Stimulated activated CD4-positive, alpha-beta T cell treated with anti-CD3 and anti-CD28 coated beads, Interleukin-2, amount 100 ng/mL, for 48 hours (primary cell): ENCODE measurements at places on chromosomes 16 and 17.
A peak's percentile ranks its signal among the peaks of the same experiment; 100 is the strongest.

- no peak for DNase-seq
These were observed 11.7 kb downstream of the SMPD3 start for GRCh38 chr16:68436581-68436980.

- DNase-seq: no peak
These were observed 12.2 kb downstream of the MYH13 start for GRCh38 chr17:10360578-10360977.

GRCh38 chr17:36907407-36907806 lies 29.9 kb upstream of the LHX1 start:
- no peak for DNase-seq

- no peak for DNase-seq
These were observed 13.9 kb downstream of the NUP93 start for GRCh38 chr16:56743840-56744239.

DNA sequence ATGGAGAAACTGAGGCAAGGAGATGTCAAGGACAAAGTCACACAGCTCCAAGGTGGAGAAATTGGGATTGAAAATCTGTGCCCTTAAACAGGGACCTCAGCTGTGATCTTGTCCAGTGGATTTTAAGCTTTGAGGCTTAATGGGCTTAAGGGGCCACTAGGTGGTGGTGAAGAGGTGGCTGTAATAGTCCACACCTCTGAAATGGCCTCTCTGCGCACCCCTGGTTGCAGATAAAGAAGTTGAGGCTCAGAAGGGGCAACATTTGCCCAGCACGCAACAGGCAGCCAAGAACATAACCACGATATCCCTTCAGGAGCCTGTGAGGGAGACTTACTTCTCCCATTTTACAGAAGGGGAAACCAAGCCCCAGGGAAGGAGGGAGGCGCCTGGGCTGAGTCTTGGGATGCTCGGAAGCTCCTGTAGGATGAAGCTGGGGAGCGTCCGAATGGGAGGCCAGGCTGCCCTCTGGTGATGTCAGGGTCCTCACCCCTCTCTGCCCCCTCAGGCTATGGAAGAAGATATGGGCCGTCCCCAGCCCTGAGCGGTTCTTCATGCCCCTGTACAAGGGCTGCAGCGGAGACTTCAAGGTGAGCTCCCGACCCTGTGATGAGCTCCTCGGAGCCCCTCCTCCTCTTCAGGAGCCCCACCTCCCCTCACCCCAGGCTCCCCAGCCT lies 43.7 kb downstream of the IL21R start:
- DNase-seq: no peak

DNA sequence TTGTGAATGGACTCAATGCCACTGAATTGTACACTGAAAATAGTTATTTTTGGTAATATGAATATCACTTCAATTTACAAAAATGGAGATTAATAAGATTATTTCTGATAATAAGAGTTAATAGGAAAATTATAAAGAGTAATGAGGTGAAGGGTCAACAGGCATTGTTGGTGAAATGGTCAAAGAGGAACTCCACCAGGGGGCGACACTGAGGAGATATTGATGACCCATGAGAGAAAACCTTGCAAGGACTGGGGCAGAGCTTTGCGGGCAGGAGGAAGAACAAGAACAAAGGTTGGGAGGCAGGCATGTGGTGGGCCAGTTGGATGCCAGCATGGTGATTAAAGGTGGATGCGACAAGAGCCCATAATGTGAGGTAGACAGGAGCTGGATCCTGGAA lies 74.0 kb upstream of the XYLT1 start:
- DNase-seq: no peak

- DNase-seq: no peak
These were observed 87.9 kb upstream of the TOB1 start for GRCh38 chr17:50953831-50954601.

GRCh38 chr17:32588982-32589381 lies 102.2 kb downstream of the CDK5R1 start:
- no peak for DNase-seq

- no peak for DNase-seq
These were observed 6.6 kb upstream of the SLC12A3 start for GRCh38 chr16:56858374-56858773.

DNA sequence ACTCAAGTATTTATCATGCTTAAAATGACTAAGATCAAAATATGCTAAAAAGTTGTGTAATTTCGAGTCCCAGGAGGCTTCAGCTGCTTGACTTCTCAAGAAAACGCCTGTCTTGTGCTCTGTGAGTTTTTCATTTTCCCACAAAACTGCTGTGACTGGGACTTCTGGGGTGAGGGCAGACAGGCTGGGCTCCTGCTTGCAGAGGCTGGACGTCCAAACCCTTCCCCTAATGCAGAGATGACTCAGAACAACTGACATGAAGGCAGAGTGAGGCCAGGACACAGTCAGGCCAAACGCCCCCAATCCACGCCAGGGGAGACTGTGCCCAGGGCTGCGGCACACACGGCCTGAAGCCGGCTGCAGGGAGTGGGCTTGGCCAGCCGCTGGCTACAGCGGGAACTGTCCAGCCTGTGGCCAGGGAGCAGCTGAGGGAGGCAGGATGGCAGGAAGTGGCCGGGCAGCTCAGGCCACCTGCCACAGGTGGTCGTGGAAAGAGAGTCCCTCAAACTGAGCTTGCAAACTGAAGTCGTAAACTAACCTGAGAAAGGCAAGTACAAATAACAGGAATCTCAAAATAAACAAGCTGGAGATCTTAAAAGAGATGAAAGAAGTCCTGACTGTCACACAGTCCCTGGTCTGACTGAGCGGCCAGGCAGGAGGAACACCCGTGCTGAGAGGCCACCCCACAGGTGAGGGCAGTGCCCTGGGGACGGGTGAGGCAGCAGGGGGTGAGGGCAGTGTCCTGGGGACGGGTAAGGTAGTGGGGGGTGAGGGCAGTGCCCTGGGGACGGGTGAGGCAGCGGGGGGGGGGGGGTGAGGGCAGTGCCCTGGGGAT lies 21.3 kb upstream of the HEXD start:
- no peak for DNase-seq

DNA sequence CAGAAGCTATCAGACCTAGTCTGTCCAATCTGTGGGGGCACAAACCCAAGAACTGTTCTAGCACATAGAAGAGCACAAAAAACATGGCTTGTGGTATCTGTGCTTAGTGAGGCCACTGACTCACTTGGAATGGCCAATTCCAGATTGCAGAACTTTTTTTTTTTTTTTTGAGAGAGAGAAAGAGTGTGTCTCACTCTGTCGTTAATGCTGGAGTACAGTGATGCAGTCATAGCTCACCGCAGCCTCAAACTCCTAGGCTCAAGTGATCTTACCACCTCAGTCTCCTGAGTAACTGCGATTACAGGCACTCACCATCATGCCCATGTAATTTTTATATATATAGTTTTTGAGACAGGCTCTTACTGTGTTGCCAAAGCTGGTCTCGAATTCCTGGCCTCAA lies 77.2 kb upstream of the CLEC3A start:
- DNase-seq: no peak

GRCh38 chr16:11398851-11399250 lies 53.6 kb downstream of the RMI2 start:
- DNase-seq: no peak

GRCh38 chr17:79778504-79779083 lies 646 bp downstream of the CBX2 start:
- DNase-seq: no peak

- DNase-seq: no peak
These were observed 5.2 kb upstream of the RAB26 start for GRCh38 chr16:2142942-2143877.

DNA sequence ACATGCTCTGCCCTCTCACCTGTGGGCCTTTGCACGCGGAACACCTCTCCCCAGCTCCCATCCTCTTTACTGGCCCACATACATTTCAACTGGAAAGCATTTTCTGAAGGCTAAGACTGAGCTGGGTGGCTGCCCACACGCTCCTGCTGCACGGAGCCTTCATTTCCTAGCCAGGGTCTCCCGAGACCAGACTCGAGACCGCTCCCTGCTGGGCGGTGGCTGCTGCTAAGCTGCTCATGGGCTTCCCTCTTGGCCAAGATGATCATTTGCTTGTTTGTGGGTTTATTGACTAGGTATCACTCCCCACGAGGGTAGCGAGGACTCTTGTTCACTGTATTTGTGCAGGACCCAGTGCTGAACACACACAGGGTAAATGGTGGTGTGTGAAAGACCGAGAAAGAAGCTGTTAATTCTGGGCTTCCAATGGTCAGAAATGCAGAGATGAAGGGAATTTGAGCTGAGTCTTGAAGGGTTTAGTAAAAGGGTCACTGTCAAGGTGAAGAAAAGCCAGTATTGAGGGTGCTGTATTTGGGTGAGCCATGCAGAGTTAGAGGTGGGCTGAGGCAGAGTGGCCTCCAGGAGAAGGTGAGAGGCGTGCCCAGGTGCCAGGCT lies 907 bp downstream of the TRAPPC2L start:
- DNase-seq: peak; percentile 69

GRCh38 chr16:54970016-54970415 lies 39.4 kb downstream of the IRX5 start:
- no peak for DNase-seq

DNA sequence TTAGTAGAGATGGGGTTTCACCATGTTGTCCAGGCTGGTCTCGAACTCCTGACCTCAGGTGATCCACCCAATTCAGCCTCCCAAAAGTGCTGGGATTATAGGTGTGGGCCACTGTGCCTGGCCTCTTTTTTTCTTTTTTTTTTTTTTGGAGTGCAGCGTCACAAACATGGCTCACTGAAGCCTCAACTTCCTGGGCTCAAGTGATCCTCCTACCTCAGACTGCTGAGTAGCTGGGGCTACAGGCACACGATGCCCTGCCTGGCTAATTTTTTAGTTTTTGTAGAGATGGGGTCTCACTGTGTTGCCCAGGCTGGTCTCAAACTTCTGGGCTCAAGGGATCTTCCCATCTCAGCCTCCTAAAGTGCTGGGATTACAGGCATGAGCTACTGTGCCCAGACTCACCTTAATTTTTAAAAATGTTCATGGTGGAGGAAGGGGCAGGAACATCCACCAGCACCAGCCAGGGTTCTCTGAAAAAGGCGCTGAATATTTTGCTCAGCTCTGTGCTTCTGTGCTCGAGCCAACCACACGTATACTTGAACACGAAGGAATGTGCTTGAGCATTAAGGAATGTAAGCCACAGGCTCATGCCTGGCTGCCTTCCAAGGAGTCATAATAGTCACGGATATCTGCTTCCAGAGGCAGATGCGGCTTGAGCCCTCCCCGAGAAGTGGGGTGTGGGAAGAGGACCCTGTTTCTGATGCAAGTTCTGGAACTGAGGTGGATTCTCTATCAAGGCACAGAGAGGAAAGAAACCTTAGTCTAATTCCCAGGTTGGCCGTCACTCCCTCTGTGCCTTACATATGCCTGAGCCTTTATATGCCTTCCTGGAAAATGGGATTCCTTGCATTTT lies 65.5 kb upstream of the CREBBP start:
- DNase-seq: no peak

DNA sequence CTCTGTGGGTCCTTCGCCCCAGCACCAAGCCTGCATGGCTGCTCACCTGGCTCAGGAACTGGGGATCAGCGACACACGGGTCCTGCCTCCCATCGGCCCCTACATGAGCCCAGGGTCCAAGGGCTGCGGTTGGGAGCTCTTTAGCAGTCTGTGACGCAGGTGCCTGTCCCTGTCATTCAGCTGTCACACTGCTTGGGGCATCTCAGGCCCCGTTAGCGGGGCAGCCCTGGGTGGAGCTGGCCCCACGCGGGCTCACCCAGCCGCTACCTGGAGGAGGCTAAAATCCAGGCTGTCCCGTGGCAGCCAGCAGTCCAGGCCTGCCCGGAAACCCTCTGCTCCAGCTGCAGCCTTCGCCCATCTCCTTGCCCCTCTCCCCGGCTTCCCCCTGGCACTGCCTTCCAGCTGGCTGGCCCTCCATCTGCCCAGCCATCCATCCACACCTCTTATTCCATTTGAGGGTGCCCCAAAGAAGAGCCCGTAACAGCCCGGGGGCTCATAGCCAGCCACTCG lies 3.3 kb downstream of the GCGR start:
- no peak for DNase-seq

- DNase-seq: no peak
These were observed 8.0 kb downstream of the TAX1BP3 start for GRCh38 chr17:3660311-3660891.

GRCh38 chr16:50496990-50497389 lies 51.2 kb upstream of the NKD1 start:
- DNase-seq: no peak

- no peak for DNase-seq
These were observed 138.7 kb downstream of the ANKFN1 start for GRCh38 chr17:56292010-56292409.

DNA sequence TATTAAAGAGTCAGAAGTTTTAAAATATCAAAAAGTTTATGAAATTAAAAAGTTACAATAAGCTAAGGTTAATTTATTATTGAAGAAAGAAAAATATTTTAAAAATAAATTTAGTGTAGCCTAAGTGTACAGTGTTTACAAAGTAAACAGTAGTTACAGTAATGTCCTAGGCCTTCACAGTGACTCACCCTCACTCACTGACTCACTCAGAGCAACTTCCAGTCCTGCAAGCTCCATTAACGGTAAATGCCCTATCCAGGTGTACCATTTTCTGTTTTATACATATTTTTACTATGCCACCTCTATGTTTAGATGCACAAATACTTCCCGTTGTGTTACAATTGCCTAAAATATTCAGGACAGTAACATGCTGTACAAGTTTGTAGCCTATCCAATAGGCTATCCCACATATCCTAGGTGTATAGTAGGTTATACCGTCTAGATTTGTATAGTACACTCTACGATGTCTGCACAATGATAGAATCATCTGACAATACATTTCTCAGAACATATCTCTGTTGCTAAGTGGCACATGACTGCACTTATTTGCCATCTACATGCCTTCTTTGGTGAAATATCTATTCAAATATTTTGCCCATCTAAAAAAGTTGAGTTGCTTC lies 67.2 kb upstream of the WSB1 start:
- no peak for DNase-seq

DNA sequence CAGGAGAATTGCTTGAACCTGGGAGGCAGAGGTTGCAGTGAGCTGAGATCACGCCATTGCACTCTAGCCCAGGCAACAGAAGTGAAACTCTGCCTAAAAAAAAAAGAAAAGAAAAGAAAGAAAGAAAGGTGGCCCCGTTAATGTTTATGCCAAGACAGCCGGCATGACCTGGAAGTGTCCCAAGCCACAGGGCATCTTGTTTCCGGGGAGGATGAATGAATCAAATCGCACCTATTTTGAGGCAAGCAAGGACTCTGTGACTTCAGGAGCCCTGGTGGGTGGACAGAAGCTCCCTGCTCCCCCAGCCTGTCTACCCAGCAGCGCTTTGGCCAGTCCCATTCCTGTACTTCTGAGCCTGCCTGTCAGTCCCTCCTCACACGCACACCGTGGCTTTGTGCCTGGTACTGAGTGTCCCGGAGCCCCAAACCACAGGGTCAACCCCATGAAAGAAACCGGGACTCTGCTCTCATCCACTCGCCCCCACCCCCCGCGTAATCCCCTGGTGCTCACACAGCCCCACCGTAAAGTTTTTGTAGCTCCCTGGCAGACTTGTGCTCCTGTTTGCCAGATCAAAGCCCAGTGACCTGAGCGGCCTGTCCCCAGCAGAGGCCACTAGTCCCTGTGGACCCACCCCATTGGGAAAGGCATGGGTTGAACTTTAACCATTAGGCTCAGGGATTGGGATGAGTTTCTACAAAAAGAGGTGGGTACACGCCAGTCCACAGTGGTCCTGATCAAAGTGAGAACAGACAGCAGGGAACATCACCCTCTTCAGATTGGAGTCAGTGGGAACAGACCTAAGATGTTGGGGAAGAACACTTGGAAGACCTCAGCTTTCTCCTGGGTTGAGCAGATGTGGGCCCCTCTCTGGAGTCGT lies 19.3 kb downstream of the CD2BP2 start:
- DNase-seq: no peak
